ENCODE measurements at places on chromosomes 7 and 10. TPM values are rescaled to one million over a fixed set of nuclear protein-coding genes. Genes with fewer than 3 reads are reported as not detected.

CALY gene
- total RNA-seq: not detected

EDRF1 gene
- 13.0 TPM for total RNA-seq

LMOD2 gene
- total RNA-seq: not detected

SNCG gene
- 42.3 TPM for total RNA-seq

BTRC gene
- total RNA-seq: 18.8 TPM

ODAD2 gene
- total RNA-seq: 0.70 TPM

SLC39A12 gene
- not detected for total RNA-seq

LEP gene
- not detected for total RNA-seq

PALD1 gene
- total RNA-seq: 197 TPM

CNPY1 gene
- not detected for total RNA-seq

PLAU gene
- 137 TPM for total RNA-seq

GPC2 gene
- 3.2 TPM for total RNA-seq

SYCE1 gene
- not detected for total RNA-seq

MYL7 gene
- not detected for total RNA-seq

CAMK2B gene
- total RNA-seq: 0.05 TPM

GRCh38 chr10:62514079-62514693 is 140.0 kb downstream of the ZNF365 start:
- DNase-seq: no peak

DNA sequence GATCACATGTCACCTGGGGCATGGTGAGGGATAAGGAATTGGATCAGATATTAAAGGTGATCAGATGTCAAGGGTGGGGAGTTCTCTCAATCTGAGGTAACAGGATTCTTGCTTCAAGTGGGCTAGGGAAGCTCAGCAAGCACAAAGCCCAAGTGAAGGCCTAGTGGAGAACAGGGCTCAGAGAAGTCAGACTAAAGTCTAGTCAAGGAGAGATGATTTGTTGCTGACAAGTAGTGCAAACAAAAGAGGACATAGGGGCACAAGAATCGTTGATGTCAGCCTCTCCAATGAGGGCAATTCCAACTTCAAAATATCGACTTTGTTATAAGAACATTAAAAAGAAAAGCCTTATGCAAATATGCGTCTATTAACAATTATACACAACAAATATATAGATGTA is 852.8 kb upstream of the CELF2 start:
- no peak for DNase-seq

DNA sequence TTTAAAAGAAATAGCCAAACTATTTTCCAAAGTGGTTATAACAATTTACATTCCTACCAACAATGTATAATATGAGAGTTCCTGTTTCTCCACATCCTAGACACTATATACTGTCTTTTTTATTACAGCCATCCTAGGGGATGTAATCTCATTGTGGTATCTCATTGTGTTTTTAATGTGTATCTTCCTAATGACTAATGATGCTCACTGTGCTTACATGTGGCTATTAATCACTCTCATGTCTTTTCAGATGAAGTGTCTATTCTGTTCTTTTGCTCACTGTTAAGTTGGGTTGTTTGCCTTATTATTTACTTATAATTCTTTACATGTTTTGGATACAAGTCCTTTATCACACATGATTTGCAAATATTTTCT is 71.8 kb downstream of the ZNF438 start:
- no peak for DNase-seq

DNA sequence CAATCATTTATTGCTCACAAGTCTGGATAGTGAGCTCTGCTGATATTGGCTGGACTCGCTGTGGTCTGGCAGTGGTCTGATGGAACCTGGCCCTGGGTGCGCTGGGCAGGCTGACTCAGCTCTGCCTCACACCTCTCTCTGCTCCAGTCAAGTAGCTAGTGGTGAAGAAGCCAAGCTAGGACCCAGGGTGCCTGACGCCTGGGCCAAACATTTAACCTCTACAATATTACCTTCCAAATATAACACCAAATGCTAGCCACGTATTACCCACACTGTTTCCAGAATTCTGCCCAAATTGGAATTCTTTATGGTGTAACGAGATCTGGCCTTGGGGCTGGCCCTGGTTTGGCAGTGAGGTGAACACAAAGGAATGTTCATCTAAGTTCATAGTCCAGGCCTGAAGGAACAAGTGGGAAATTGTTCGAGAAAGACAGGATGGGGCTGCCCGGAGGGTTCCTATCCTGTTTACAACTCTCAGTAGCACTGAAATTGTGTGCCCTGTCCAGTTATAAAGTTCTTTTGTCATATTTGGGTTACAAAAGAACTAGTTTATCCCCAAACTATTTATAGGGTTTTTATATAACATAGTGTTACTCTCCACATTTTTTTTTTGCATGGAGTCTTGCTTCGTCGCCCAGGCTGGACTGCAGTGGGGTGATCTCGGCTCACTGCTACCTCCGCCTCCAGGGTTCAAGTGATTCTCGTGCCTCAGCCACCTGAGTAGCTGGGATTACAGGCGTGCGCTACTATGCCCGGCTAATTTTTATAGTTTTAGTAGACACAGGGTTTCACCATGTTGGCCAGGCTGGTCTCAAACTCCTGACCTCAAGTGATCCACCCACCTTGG is 16.3 kb downstream of the OR2AE1 start:
- DNase-seq: no peak

GRCh38 chr7:73622909-73623797 is 1.2 kb downstream of the MLXIPL start:
- no peak for DNase-seq

DNA sequence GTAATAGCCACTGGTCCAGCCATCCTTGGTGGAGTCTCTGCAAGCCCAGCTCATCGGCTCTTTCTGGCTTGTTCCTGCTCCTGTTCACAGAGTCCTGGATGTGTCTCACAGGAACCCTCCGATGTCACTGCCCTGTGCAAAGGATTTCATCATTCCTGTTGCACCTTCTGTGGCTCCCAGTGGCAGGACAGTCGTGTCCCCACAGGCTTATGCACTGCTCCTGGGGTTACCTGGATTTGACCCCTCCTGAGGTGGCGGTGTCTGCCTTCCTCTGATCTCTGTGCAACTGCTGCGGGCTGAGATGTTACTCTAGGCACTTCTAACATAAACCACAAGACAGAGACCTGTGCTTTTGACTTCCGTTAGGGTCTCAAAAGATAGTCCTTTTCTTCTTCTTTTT is 30.6 kb downstream of the APBB1IP start:
- no peak for DNase-seq

DNA sequence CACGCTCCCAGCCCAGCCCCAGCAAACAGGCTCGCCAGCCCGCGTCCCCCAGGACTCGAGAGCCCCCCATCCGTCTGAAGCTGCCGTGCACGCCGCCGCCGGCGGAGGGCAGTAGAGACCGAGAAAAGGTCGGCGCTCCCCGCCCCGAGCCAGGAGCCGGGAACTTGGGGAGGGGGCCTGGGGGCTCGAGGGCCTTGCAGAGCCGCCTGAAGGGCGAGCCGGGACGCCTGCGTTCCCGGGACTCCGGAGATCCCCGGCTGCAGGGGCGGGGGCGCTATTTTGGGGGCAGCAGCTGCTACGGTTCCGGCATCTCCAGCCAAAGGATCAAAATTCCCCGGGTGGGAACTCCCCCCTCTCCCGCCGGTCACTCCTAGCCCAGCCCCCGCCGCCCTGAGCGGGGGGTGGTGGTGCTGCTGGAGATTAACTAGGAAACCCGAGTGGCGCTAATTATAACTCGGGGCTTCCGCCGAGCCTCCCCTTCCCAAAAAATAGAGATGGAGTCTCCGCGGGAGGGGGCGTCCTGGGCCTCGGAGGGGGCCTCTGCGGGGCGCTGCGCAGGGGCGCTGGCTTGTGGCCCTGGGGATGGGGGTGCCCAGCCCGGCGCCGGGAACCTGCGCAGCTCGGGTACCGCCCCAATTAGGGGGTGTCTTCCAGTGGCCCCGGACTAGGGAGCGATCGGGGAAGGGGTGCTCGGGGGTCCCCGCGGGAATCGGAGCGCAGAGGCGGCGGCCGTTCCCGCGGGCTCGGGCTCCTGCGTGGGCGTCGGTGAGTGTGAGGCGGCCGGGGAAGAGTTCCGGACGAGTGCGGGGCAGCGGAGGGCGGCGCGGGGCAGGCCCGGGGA is 608 bp downstream of the ACHE start:
- DNase-seq: no peak

DNA sequence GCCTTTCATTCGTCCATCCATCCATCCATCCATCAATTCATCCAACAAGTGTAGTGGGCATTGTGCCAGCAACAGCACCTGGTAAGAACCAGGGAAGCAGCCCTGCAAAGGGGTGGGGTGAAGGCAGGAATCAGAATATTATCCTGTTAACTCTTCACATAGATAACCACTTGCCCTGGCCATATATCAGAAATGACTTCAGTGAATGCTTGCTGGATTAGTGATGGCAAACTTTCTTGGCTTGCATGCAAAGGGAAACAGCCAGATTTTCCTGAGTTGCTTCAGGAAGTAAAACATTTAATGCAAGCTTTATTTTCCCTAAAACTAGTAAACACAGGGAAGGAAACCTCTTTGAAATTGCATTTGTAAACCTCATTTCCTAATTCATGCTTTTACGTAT is 743 bp downstream of the OR2A5 start:
- DNase-seq: no peak

DNA sequence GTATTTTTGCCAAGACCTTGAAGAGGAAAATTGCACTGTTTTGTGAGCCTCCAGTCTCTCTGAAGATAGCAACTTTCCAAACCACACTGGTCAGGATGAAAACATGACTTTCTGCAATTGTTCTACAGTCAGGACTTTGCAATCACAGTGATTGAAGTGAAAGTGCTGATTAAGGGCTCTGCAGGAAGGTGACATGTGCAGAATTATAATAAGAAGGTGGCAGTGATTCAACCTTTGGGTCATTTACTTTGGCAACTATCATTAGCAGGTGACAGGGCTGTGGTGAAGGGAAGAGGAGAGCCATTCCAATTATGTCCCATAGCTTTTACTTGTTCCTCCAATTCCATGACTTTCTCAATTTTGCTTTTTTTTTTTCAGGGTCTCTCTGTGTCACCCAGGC is 350.0 kb upstream of the FZD8 start:
- DNase-seq: no peak

DNA sequence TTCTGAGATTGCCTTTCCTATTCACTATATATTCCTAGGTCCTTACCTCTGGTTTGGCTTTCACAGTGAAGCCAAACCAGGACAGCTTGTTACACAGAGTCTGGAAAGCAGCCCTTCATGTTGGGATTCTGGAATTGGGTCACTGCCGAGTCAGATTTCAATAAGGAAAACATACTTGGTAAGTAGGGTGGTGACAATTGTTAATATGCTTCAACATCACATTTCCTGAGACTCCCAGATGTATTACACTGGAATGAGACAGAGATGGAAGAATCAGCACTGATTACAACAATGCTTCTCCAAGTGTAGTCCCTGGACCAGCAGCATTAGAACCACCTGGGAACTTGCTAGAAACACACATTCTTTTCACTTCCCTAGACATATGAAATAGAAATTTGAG is 268.9 kb upstream of the SEMA3C start:
- DNase-seq: no peak

DNA sequence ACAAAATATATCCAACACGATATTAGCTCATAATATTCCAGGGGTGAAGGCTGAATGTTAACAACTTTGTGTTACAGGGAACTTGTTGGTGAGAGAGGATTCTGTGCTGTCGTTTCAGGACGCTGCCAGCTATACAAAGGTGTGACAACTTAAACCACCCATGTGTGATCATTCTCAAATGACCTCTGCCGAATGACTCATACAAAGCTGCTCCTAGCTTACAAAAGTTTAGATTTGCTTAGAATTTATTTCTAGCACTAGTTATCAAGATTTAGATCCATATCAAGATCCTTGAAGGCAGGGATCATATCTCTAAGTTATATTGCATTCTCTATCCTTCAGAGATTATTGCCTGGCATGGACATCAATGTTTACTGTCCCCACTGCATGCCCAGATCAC is 65.3 kb downstream of the COBL start:
- no peak for DNase-seq

DNA sequence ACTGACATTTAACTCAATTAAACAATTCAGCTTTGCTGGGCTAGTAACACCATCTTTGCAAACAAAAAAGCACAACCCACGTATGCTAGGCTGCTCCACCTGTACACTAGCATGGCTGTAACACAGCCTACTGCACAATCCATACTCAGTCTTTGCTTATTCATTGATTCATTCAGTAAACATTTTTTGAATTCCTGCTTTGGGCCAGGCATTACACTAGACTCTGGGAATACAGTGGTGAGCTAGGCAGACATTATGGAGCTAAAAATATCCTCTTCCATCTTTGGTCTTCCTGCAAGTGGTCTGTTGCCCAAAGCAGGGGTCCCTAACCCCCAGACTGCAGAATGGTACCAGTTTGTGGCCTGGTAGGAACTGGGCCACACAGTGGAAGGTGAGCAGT is 9.9 kb downstream of the CNNM1 start:
- DNase-seq: no peak

- DNase-seq: no peak
These were observed 25.5 kb downstream of the PDSS1 start for GRCh38 chr10:26723016-26723415.

GRCh38 chr10:112816033-112816430 is 134.0 kb upstream of the TCF7L2 start:
- no peak for DNase-seq

DNA sequence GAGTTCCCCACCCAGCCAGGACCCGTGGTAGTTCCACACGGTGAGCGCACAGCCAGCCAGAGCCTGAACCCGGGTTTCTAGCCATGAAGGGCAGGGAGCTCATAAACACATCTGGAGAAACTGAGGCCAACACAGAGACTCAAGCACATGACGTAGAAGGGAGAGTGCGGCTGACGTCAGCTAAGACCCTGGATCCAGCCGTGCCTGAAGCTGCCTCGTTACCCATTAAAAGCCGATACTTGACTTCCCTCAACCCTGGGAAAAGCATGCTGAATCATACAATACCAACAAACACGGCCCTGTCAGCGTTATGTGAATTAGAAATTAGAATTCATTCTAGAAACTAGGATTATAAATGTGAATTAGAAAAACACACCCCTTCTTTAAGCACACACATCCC is 65.2 kb upstream of the PDGFA start:
- no peak for DNase-seq

- DNase-seq: no peak
These were observed 36.8 kb upstream of the FOXK1 start for GRCh38 chr7:4645246-4645645.

GRCh38 chr10:95539560-95540284 is 21.4 kb downstream of the SORBS1 start:
- no peak for DNase-seq

GRCh38 chr10:88702848-88703597 is 3.0 kb upstream of the LIPK start:
- peak; percentile 29 for DNase-seq

- no peak for DNase-seq
These were observed 22.0 kb downstream of the PDIA4 start for GRCh38 chr7:149006345-149006725.

GRCh38 chr10:91550021-91550420 is 82.8 kb downstream of the PPP1R3C start:
- DNase-seq: no peak

- DNase-seq: no peak
These were observed 315.9 kb upstream of the SEMA3A start for GRCh38 chr7:84510505-84510904.

- DNase-seq: peak; percentile 54
These were observed 417.1 kb downstream of the SUGCT start for GRCh38 chr7:40551685-40552576.

- no peak for DNase-seq
These were observed 213.7 kb downstream of the ELMO1 start for GRCh38 chr7:37234928-37235327.

- DNase-seq: no peak
These were observed 591.1 kb downstream of the TNS3 start for GRCh38 chr7:46990761-46991160.
